ENCODE measurements at places on chromosomes 16 and 17. TPM values are rescaled to one million over a fixed set of nuclear protein-coding genes. Genes with fewer than 3 reads are reported as not detected.

GRB7 gene
- total RNA-seq: 0.51 TPM

ABI3 gene
- 5.7 TPM for total RNA-seq

AIPL1 gene
- total RNA-seq: 1.1 TPM

HYDIN gene
- total RNA-seq: 38.2 TPM

ITGAD gene
- 0.74 TPM for total RNA-seq

SLC39A11 gene
- 43.5 TPM for total RNA-seq

KRT31 gene
- 1.7 TPM for total RNA-seq

SEZ6 gene
- total RNA-seq: 29.6 TPM

UBE2I gene
- total RNA-seq: 90.5 TPM

SPNS2 gene
- total RNA-seq: 115 TPM

CCL18 gene
- not detected for total RNA-seq

PLA2G10 gene
- total RNA-seq: 0.68 TPM

RAB34 gene
- total RNA-seq: 22.1 TPM

GAN gene
- total RNA-seq: 55.4 TPM

PAGR1 gene
- 39.1 TPM for total RNA-seq

DHRS7C gene
- 0.47 TPM for total RNA-seq

PRAC1 gene
- not detected for total RNA-seq

SEC14L5 gene
- 46.5 TPM for total RNA-seq

KRTAP2-1 gene
- total RNA-seq: not detected

SLC22A31 gene
- not detected for total RNA-seq

OGFOD1 gene
- 44.0 TPM for total RNA-seq

HEATR9 gene
- not detected for total RNA-seq

Measured in dorsolateral prefrontal cortex (tissue), 122 donors.